Testis (tissue), 5 donors: ENCODE measurements at places on chromosomes 7 and 10. TPM values are rescaled to one million over a fixed set of nuclear protein-coding genes. Genes with fewer than 3 reads are reported as not detected.

DNA sequence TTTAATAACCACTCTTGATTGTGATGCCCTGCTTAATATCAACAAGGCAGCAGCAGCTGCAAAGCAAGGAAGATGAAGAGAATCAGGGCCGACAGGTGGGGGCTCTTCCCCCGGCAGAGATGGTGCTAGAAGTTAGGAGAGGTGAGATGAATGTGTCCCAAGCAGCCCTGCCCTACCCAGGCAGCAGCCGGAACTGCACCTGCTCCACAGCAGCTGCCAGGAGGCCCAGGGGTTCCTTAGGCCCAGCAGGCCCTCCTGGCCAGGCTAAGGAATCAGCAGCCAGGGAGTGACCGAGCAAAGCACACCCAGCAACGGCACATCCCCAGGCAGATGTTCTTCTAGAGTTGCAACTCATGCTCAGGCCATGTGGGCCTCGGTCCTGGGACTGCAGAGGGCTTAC lies 17.9 kb downstream of the AFAP1L2 start:
- no peaks in the 10 kb centered on the region for H3K27me3 ChIP-seq
- H3K27ac ChIP-seq, result no peak overlapping the region
- no peaks in the 10 kb centered on the region for H3K4me1 ChIP-seq
- no peak overlapping the region for H3K4me3 ChIP-seq
- no peak for DNase-seq
- H3K36me3 ChIP-seq, result no peaks in the 10 kb centered on the region

The PIP gene
- total RNA-seq, result not detected

The HMX2 gene
- total RNA-seq, result 0.47 TPM

DNA sequence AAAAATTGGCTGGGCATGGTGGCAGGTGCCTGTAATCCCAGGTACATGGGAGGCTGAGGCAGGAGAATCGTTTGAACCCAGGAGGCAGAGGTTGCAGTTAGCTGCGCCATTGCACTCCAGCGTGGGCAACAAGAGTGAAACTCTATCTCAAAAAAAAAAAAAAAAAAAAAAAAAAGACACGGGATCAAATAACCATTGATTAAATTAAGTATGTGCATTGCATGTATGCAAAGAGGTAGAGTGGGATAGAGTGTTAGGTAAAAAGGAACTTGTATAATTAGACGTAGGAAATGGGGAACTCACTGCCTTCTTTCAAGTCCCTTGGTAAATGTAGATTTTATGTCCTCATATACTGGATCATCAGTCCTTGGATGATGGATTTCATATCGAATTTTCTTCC lies 13.1 kb downstream of the VCL start:
- H3K27me3 ChIP-seq, result no peaks in the 10 kb centered on the region
- DNase-seq, result no peak
- H3K27ac ChIP-seq, result no peak overlapping the region
- H3K4me3 ChIP-seq, result no peak overlapping the region

- peaks cover 10% of the 10 kb centered on the region for H3K4me1 ChIP-seq
- H3K27me3 ChIP-seq, result no peaks in the 10 kb centered on the region
- no peak for DNase-seq
Observed at GRCh38 chr10:108787932-108788331, 1135.4 kb downstream of the XPNPEP1 start.

DNA sequence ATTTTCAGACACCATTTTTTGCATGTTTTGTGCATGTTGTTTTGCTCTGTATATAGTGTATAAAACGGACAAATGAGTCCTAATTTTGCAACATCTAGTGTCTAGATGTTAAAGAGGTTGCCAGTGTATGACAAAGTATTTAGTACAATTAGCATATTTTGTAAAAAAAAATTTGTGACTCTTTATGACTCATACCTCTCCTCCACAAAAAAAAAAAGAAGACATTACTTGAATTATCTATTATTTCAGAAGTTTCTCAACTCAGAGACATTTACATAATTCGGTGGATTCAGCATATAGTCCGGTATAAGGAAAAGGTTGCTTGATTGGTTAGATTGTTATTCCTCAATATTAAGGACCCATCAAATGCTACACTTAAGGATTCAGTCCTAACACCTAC lies 26.0 kb downstream of the NUP42 start:
- H3K4me3 ChIP-seq, result no peak overlapping the region
- no peak overlapping the region for H3K27ac ChIP-seq
- H3K27me3 ChIP-seq, result no peaks in the 10 kb centered on the region
- peaks cover 4% of the 10 kb centered on the region for H3K4me1 ChIP-seq
- DNase-seq, result no peak

DNA sequence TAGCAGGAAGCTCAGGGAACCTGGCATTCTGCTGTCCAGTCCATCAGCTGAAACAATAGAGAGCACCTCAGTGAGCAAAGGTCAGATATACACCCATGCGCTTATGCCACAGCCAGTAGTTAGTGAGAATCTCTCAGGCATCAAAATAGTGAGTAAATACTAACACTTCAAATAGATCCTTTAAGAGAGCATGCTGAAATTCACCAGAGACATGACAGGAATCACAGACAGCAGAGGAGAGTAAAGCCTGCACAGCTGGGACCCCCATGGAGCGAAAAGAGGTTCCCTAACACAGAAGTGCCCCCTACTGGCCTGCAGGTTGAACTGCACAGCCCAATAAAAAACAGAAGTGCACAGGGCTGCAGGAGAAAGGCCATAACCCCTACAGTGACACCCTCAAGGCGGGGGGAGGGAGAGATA lies 57.6 kb upstream of the ANTXRL start:
- no peaks in the 10 kb centered on the region for H3K27me3 ChIP-seq
- no peak overlapping the region for H3K4me3 ChIP-seq
- H3K36me3 ChIP-seq, result no peaks in the 10 kb centered on the region

DNA sequence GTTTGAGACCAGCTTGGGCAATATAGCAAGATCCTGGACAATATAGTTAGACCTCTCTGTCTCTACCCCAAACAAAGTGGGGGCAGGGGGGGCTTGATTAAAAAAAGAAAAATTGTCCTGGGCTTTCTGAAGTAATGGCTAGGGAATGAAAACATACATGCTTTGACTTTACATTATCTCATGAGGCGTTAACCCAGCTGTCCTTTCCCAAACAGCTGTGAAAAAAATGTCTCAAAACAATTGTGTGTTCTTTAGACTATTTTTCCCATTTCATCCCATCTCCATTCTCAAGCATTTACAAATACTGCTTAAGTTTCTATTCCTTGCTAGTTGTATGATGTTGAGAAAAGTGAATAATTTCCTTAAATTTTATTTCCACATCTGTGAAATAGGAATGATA lies 27.0 kb upstream of the CDK13 start:
- H3K4me3 ChIP-seq, result no peak overlapping the region
- no peaks in the 10 kb centered on the region for H3K36me3 ChIP-seq
- DNase-seq, result no peak
- H3K27ac ChIP-seq, result no peak overlapping the region

The ATP6V0A4 gene
- 1.8 TPM for total RNA-seq

The GPC2 gene
- 20.7 TPM for total RNA-seq

DNA sequence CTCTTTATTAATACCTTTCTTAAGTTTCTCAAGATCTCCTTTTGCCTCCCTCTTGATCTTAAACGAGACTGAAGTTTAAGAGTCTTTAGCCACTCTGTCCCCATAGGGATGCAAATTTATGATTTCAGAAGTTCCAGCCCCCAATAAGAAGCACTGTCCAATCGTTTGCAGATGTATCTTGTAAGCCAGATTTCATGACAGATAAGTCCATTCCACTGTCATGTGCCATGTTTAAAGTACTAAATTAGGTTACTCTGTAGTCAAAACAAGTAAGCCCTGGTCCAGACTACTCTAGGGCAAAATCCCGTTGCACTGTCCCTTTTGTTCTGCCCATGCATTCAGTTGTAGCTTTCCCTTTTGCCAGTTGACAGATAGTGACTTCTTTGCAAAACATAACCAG lies 157.2 kb upstream of the KAT6B start:
- H3K27ac ChIP-seq, result no peak overlapping the region
- H3K4me1 ChIP-seq, result no peaks in the 10 kb centered on the region
- no peaks in the 10 kb centered on the region for H3K27me3 ChIP-seq
- no peak for DNase-seq
- no peak overlapping the region for H3K4me3 ChIP-seq

DNA sequence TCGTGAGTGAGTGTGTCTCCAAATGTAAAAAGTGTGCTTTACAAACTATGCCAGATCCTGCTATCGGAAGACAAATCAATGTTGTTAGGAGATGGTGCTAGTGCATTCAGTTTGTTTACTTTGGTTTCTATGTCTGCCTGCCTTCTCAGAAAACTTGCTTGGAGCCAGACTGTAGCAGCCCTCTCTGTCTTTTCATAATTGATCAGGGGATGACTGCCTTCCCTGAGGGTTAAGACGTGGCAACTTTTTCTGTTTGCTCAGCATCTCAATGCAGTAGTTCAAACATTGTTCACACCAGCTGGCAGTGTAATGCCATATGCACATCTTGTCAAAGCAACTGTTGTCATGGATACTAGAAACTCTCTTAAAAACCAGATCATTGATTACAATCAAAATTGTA lies 118.5 kb downstream of the FOXP2 start:
- DNase-seq, result no peak
- no peak overlapping the region for H3K27ac ChIP-seq
- H3K4me3 ChIP-seq, result no peak overlapping the region
- no peaks in the 10 kb centered on the region for H3K4me1 ChIP-seq
- H3K36me3 ChIP-seq, result no peaks in the 10 kb centered on the region

The TSPAN15 gene
- 35.3 TPM for total RNA-seq

DNA sequence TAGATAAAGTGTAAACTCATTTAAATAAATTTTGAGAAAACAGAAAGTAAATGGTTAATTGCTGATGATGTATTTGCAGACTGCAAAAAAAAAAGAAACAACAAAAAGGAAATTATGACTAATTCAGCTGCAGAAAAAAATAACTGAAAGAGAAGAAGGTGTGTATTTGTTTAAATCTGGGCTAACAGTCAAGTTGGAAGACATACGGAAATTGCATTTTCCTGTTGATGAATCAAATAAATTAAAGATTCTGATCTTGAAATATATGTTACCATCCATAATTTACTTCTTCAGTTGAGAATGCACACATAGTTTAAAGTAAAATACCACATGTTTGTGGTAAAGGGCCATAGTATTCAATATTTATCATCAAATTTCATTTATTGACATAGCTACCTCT lies 19.3 kb upstream of the ING3 start:
- H3K4me1 ChIP-seq, result no peaks in the 10 kb centered on the region
- H3K27ac ChIP-seq, result no peak overlapping the region
- no peaks in the 10 kb centered on the region for H3K36me3 ChIP-seq
- no peaks in the 10 kb centered on the region for H3K27me3 ChIP-seq
- DNase-seq, result no peak

DNA sequence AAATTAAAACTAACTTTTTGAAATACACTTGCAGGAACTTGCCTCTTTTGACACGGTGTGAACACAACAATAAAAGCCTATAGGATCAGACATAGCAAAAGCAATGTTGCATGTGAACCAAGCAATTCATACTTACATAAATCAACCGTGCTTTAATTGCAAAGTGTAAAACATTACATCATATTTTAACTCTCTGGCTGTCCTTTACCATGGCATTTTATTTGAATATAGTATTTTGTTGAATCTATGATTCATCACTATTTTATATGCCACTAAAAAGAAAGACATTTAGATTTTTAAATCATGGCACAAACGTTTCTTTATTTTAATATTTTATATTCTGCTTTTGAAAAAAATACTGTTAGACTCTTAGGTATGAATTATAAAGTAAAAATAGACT lies 757.0 kb upstream of the KCND2 start:
- H3K27me3 ChIP-seq, result no peaks in the 10 kb centered on the region
- H3K27ac ChIP-seq, result no peak overlapping the region
- no peak overlapping the region for H3K4me3 ChIP-seq
- no peak for DNase-seq

DNA sequence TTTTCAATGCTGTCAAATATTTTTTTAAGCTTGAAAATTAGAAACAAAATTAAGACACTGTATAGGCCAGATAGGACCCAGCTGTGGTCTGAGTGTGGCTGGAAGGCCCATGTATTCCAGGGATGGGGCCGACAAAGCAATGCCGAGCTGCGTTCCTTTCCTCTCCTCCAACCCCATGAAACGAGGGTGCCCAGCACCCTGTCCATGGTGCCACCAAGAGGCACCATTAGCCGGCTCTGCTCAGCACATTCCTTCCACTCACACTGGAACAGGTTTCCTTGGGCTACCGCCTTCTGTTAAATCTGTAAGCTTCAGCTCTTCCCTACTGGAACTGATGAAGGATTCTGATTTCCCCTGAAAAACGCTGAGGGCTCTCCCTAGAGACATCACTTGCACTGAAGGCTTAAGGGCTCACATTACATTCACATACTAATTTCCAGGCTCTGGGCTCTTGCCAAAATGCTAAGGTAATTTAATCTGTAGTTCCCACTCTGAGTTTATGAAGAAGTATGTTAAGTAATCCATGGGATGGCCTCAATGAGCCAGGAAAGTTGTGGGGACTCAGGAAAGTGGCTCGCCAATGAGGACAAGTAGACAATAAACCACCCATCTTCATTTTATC lies 73.7 kb upstream of the CAMK2B start:
- H3K4me3 ChIP-seq, result no peak overlapping the region
- no peaks in the 10 kb centered on the region for H3K27me3 ChIP-seq
- no peak overlapping the region for H3K27ac ChIP-seq

- DNase-seq, result no peak
- H3K36me3 ChIP-seq, result no peaks in the 10 kb centered on the region
- no peaks in the 10 kb centered on the region for H3K4me1 ChIP-seq
- no peaks in the 10 kb centered on the region for H3K27me3 ChIP-seq
- H3K27ac ChIP-seq, result no peak overlapping the region
- H3K4me3 ChIP-seq, result no peak overlapping the region
Observed at GRCh38 chr7:35495377-35495776, 199.6 kb downstream of the HERPUD2 start.

- DNase-seq, result no peak
- no peaks in the 10 kb centered on the region for H3K27me3 ChIP-seq
- peaks cover 12% of the 10 kb centered on the region for H3K4me1 ChIP-seq
- H3K36me3 ChIP-seq, result no peaks in the 10 kb centered on the region
Observed at GRCh38 chr7:1934756-1935155, 264.7 kb downstream of the ELFN1 start.

- H3K27ac ChIP-seq, result no peak overlapping the region
- no peaks in the 10 kb centered on the region for H3K27me3 ChIP-seq
- no peaks in the 10 kb centered on the region for H3K36me3 ChIP-seq
- H3K4me1 ChIP-seq, result no peaks in the 10 kb centered on the region
- H3K4me3 ChIP-seq, result no peak overlapping the region
Observed at GRCh38 chr7:35329026-35329425, 75.1 kb upstream of the TBX20 start.

DNA sequence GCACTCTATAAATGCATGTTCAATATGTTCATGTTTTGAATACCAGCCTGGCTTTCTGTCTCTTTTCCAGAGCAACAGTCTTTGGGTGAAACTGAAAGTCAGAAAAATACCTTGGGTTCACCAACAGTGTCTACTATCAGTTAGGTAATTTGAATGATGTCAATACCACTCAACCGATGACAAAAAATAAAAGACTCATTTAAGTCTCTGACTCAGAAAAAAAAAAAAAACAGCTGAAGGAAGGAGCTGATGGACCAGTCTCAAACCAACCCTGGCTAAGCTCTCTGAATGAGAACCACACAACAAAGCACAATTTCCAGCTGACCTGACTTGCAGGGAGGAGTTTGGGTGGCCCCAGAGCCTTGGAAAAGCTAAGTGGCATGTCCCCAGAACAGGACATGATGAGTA lies 42.5 kb downstream of the ABLIM1 start:
- no peak for DNase-seq
- no peaks in the 10 kb centered on the region for H3K36me3 ChIP-seq
- H3K4me3 ChIP-seq, result no peak overlapping the region

- no peak overlapping the region for H3K4me3 ChIP-seq
- H3K27ac ChIP-seq, result no peak overlapping the region
- H3K4me1 ChIP-seq, result no peaks in the 10 kb centered on the region
- no peaks in the 10 kb centered on the region for H3K27me3 ChIP-seq
Observed at GRCh38 chr10:84605802-84606201, 277.4 kb downstream of the CCSER2 start.
